ENCODE measurements at places on chromosomes 1 and 21.

DNA sequence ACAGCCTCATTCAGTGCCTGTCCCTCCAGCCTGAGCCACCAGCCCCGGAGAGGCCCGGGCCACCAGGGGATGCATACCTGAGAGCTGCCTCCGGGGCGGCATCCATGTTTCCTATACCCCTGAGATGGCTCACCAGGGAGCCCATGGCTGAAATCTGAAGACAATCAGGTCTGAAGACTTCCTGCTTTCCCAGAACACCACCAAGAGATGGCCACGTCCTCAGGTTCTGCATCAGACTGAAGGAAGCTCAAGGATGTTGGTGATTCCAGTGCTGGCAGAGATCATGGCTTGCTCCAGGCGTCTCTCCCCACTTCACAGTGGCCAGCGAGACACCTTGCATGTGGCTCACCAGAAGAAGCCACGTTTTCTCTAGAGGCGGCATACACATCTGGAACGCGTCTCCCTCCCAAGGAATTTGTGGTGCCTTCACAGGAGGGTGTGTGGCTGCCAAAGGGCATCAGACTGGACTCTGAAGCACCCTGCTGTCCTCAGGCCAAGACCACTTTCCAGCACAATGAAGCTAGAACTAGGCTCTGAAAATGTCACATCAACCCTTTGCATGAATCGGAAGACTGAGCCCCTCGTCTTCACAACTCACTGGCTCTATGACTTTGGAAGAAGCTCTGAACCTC lies 170.7 kb upstream of the IRF2BP2 start:
- no peak for DNase-seq

DNA sequence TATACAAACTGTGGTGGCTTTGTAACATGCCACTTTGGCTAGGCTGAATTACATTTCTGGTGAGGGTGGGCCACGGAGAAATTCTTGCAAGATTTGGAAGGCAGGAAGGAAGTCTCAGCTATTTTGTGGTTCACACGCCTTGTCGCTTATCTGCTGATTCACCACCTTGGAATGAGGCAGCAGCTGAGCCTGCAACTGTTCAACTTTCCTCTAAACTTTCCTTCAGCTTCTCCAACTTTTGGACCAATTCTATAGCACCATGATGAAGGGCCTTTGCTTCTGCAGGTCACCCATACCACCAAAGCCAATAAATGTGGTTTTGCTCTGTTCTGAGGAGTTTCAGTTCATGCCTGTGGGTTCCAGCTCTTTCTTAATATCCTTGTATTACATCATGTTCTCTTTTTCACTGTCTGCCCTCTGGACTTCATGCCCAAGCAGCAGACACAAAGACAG lies 337.6 kb upstream of the SNX7 start:
- peak; percentile 94 for DNase-seq

- no peak for DNase-seq
Observed at GRCh38 chr1:67957066-67957465, 93.4 kb downstream of the DIRAS3 start.

DNA sequence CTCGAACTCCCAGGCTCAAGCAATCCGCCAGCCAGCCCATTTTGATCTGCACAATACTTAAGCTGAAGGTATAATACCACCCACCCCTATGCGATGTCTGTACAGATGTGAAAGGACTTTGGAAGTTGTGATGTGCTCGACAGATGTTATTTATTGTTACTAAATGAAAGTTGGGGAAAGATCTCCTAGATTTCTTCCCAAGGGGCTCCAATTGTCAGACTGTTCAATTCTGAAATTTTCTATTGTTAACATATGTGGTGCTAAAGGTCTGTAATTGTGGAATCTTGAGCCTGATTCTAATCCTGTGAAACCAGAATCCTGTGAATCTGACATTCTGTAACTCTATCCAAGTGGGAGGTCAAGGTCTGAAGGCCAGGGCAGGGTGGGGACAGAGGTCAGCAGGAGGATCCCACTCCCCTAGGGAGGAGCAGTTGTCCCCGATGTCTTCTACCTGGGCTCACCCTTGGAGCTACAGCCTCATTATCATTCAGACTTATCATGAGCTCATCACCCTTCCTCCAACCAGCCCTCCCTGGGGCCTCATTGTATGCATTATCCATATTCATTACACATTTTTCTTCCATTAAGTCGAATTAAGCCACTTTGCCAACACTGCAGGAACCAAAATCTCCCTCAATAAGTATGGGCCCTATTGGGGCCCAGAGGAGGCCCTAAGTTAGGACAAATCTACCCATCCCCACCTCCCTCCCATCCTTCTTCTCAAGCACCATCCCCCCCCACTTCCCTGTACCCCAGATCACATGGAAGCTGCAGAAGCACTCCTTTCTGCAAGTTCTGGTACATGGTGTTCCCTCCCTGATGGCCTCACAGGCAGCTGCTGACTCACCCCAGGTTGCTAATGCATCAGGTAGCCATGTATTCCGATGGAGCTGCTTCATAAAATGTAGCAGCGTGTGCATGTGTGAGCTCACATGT lies 32.3 kb downstream of the SHISAL2A start:
- no peak for DNase-seq

DNA sequence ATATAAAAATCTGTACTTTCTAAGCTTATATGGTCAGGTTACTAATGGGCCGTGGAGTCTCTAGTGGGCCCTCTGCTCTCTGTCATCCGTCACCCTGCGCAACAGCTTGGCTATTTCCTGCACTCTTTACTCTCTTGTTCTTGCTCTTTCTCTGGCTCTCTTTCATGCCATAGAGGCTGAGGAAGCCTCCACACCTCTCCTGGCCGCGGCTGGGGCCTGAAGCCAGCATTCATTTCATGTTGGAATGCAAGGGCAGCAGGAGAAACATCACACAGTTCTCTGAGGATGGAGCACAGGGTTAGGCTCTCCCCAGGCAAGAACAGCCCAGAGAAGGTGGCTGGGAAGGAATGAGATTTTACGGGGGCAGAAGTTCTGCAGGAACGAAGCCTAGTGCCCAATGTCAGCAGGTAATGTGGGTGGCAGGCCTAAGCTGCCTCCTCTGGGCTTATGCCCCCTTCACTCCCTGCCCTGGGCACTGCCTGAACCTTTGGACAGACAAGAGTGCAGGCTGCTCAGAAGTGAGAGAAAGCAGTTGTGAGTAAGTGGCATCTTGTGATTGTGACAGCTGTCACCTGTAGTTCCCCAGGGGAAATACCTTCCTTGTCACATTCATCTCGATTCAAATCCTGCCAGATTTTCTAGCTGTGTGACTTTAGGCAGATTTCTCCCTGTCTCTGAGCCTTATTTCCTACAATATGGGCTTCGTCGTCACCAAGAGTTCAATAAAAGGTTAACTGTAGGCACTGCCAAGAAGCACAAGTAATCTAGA lies 3.6 kb upstream of the FHAD1 start:
- DNase-seq, result no peak

DNA sequence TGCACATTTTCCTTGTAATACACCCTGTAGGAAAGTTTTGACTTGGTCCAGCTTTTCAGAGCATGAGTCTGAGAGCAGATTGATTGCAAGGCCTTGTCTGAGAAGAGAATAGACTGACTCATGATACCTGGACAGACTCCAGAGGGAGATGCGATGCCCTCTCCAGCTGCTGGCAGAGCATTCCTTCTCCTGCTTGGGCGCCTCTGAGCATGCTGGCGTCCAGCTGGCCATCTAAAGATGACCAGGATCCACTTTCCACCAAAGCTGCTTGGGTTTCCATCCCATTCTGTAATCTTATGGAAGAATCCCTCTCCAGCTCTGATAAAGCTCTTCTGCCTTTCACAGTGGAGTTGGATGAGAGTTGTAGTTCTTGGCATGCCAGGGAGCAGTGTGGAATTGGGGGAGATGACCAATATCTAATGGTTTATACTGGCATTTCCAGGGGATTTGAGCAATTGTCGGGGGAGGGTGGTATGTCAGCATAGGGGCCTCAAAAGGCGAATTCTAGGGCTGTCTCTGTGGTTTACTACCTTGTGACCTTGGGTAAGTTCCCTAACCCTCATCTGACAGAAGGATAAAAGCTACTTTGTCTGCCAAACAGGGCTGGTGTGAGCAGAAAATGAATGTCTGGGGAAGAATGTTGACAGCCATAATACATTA lies 19.5 kb downstream of the SZRD1 start:
- no peak for DNase-seq

DNA sequence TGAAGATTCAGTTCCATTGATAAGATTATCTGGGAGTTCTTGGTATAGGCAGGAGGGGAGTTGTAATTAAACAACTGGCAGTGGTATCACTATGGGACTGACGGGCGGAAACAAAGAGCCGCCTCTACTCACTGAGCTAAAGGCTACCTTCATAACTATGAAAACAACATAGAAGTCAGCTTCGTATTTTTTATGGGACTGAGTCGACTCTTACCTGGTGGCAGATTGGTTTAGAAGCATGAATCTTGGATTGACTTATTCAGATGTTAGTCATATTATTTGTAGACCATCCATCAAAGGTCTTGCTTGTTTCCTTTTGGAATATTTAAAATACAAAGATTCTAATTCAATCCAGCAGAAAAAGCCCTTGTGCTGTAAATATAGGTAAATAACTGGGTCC lies 6.3 kb upstream of the HHIPL2 start:
- DNase-seq, result no peak

- DNase-seq, result no peak
Observed at GRCh38 chr1:219773775-219774174, 154.6 kb downstream of the SLC30A10 start.

- DNase-seq, result no peak
Observed at GRCh38 chr1:217896490-217896889, 265.3 kb downstream of the SPATA17 start.

DNA sequence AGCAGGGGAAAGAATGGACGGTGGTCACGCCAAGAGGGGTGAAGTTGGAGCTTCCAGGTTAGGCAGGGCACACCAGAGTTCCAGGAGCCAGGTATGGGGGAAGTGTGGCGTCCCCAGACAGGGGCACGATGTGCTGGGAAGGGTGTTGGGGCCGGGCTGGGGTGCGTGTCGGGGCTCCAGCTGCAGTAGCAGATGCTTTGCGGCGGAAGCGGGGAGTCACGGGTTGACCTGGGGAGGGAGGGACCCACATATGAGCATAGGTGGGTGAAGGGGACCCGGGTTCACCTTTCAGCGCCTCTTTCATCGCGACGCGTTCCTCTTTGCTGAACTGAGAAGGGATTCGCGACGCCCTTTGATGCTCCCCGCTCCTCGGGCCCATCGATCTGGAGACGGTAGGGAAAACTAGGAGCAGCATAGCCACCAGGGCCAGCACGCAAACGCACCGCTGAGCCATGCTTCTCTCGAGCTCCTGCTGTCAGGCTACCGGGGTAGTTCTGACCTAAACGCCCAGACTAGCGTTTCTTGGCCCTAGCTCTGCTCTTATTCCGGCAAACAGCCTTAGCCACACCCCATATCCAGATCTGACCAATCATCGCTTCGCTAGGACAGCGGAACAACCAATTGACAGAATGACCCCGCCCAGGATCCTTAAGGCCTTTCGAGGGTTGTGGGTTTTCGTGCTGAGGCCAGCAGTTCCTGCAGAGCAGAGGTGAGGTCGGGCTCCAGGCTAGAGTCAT lies at the start of gene PM20D1:
Gene PM20D1, minus strand, starts transcription at position 514 of the 737 bp plus-strand sequence. Its CDS starts 60 bp downstream, at position 454.
- DNase-seq, result no peak

DNA sequence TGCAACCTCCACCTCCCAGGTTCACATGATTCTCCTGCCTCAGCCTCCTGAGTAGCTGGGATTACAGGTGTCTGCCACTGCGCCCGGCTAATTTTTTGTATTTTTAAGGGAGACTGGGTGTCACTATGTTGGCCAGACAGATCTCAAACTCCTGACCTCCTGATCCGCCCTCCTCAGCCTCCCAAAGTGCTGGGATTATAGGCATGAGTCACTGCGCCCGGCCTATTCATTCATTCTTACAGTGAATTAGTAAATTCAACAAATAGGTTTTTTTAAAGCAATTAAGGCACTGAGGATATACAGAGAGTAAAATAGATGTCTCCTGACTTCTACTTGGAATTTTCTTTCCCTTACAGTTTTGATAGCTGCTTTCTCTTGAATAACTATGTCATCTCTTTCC lies 43.5 kb downstream of the CDC42 start:
- no peak for DNase-seq

- DNase-seq, result no peak
Observed at GRCh38 chr1:13590486-13590885, 6.9 kb downstream of the PDPN start.

DNA sequence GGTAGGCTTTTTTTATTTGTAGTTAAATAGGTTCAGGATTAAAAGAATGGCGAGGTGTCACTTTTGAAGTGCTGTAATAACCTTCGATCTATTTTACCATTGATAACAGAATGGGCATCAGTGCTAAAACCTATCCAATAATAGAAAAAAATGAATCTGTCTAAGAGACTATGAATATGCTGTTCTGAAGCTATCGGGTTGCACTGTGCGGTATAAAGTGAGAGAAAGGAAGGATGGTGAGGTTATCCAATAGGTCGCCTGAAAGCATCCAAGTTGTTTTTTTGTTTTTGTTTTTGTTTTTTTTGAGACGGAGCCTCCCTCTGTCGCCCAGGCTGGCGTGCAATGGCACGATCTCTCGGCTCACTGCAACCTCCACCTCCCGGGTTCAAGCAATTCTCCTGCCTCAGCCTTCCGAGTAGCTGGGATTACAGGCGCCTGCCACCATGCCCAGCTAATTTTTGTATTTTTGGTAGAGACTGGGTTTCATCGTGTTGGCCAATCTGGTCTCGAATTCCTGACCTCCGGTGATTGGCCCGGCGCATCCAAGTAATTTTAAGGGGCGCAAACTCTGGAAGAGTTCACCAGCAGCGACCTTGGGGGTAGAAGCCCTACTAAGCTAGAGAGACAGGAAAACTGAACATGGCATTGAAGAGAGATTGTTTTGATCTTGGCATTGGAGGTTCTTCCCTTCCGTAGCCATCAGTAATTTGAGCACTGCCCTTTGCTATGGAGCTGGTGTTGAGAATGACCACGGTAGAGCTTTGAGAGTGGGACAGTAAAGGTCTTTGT lies 8.7 kb upstream of the MDM4 start:
- DNase-seq, result no peak

- DNase-seq, result no peak
Observed at GRCh38 chr1:189696297-189696696, 781.4 kb downstream of the BRINP3 start.

GRCh38 chr1:225852413-225853124 lies 29.6 kb downstream of the TMEM63A start:
- DNase-seq, result no peak

DNA sequence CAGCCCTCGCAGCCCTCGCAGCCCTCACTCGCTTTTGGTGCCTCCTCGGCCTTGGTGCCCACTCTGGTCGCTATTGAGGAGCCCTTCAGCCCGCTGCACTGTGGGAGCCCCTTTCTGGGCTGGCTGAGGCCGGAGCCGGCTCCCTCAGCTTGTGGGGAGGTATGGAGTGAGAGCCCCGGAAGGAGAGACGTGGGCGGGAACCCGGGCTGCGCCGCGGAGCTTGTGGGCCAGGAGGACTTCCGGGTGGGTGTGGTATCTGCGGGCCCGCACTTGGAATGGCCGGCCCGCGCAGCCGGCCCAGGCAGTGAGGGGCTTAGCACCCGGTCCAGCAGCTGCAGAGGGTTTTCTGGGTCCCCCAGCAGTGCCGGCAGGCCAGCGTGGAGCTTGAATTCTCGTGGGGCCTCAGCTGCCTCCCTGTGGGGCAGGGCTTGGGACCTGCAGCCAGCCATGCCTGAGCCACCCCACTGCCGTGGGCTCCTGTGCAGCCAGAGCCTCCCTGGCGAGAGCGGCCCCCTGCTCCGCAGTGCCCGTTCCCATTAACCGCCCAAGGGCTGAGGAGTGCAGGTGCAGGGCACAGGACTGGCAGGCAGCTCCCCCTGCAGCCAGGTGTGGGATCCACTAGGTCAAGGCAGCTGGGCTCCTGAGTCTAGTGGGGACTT lies 9.9 kb upstream of the CFHR2 start:
- DNase-seq, result no peak
